ENCODE measurements at places on chromosomes 3 and 15.

- no peak for DNase-seq
Observed at GRCh38 chr15:79184465-79184892, 93.9 kb upstream of the RASGRF1 start.

GRCh38 chr3:155790272-155790925, 15.7 kb downstream of the C3orf33 start:
- no peak for DNase-seq

DNA sequence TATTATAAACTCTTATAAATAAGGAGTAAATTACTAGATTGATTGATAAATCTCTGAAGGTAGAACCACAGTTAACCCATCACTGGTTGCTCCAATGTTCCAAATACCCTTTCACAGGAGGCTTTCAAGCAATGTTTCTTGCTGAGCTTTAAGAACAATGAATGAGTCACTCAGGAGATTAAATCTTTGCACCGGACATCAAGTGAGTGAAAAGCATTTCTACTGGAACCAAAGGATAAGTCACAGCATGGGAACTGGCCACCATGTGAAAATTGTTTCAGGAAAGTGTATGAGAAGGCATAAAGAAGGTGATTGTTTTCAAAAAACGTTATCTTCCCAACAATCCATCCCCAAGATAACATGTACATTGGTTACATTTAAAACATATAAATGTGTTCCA, 90.6 kb downstream of the CNTN3 start:
- DNase-seq = no peak

DNA sequence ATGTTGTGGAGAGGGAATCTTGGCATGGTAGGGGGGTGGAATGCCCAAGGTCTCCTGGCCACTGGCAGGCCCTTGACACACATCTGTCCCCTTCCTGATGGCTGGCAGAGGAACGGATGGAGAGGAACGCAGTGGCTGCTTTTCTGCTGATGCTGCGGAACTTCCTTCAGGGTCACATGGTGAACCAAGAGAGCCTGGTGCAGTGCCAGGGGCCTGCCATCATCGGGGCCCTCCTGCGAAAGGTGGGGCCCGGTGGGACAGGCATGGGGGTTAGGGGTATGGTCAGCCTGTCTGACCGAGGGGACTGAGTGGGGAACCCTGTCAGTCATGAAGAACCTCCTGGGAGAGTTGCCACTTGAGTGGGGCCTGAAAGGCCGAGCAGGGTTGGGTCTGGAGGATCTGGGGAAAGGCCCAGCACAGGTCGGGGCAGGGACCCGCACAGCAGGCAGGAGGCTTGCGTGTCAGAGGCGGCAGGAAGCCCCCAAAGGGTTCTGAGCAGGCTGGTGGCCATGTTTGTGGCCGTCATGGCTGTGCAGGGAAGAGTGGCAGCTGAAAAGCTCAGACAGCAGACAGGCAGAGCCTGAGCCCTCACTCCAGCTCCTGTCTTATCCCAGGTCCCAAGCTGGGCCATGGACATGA, 18.1 kb downstream of the NBEAL2 start:
- DNase-seq = no peak

DNA sequence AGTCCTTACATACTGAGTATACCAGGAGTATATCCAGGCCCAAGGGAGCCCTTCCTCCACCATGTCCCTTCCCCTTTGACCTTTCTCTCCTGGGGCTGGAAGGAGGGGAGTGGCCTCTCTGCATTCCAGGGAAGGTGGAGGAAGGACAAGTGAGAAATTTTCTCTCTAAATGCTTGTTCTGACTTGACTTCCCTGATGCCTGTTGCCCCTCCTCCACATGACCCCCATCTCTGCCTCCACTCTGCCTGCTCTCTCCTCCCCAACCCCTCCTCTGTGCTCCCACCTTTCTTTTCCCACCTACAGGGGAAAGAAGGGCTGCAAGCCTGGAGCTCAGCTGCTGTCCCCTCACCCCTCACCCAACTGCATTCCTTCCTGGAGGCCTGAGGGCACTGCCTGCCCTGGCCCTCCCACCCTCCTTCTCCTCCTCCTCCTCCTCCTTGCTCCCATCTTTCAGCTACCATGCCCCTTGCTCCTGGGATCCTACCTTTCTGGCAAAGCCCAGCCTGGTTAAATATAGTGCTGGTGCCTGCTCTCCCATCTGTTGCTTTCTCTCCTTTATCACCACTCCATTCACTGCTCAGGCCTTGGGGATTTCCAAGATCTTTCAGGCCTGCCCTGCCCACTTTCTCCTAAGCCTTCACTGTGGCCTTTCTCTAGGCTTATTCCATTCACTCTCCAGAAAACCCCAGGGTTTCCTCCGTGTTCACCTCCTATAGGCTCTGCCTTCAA, 8.5 kb upstream of the DAG1 start:
- no peak for DNase-seq

DNA sequence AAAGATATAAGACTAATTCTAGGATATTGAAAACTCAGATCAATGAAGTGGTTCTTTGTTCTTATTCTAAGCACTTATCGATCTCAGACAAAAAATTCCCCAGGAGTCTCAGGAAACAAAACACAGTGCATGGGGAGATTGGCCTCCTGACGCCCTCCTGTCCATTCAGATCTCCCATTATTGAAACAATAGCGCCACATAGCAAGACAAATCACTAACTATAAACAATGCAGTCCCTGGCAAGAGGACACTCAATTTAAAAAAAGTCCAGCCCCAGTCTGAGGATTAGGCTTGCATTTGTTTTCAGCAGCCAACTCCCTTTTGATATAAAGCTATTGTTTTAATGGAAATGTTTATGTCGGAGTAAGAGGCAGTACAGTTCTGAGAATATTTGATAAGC, 528.2 kb downstream of the GABRG3 start:
- no peak for DNase-seq

- no peak for DNase-seq
Observed at GRCh38 chr15:87648278-87648677, 608.3 kb downstream of the NTRK3 start.

GRCh38 chr15:83194528-83194927, 13.1 kb downstream of the HDGFL3 start:
- DNase-seq = no peak

GRCh38 chr3:4528819-4529600, 35.9 kb downstream of the ITPR1 start:
- no peak for DNase-seq

- DNase-seq = no peak
Observed at GRCh38 chr3:149363053-149363452, 14.4 kb downstream of the TM4SF1 start.

DNA sequence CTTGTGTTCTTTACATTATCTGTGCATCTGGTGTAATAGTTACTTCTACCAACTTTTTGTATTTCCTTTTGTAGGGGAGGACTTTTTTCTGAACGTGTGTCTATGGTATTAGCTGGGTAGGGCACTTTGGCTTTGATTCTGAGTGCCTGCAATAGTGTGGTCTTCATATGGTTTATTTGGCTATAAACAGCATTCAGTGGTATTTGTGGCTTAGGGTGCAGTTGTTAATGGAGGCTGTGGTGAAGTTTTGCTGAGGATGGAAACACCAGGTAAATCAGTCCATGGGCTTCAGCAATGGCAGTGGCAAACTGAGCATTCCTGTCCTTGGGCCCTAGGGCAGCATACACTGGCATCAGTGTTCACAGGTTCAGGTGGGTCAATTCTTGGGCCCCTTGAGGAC, 230.6 kb upstream of the CTNNB1 start:
- no peak for DNase-seq

DNA sequence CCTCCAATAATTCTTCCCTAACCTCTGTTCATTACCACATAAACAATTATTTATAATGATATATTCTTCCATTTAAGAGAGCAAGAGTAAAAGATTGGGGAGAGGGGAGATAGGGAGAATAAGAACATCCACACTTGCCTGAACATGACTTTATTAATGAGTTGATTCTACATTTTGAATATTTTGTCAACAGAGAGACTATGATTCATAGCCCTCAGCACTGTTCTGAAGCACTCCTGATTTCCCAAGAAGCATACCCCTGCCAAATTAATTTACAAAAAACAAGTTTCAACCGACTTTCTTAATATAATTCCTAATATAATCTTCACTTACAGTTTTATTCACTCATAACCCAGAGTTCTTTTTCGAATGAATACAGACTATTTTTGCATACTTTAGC, 828.8 kb downstream of the ROBO2 start:
- DNase-seq = no peak

DNA sequence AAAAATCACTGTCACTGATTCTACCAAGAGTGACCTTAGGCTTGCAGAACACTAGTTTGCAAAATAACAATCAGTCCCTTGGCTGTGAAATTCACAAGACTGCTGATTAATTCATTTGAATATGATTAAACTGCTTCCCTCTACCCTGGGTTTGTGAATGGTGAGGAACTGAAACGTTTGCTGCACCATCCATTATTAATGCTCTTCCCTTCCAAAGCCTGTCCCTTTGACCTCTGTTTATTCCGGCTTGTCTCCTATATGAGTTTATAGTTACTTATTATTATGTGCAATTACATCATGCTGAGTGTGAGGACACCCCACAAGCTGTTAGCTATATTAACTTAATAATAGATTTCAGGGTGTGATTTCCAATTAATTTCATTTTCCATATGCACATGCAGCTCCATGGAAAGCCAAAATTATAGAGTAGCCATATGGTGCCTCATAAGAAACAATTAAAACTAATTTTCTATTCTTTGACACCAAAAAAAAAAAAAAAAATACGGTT, 96.5 kb downstream of the SUCLG2 start:
- DNase-seq = no peak

GRCh38 chr3:193599393-193599792, 6.4 kb downstream of the OPA1 start:
- DNase-seq = no peak

- DNase-seq = no peak
Observed at GRCh38 chr3:38040401-38040800, 1.4 kb downstream of the DLEC1 start.

- no peak for DNase-seq
Observed at GRCh38 chr15:66565741-66566144, at the start of gene LCTL. TSS of gene LCTL (minus strand) at chr15:66565998. CDS start at chr15:66565365, 633 bp downstream.

- no peak for DNase-seq
Observed at GRCh38 chr3:71494212-71494611, 89.3 kb downstream of the FOXP1 start.

GRCh38 chr3:177979703-177980102, 556.5 kb upstream of the KCNMB2 start:
- DNase-seq = no peak

- no peak for DNase-seq
Observed at GRCh38 chr3:113271189-113271588, 59.8 kb downstream of the BOC start.

- DNase-seq = no peak
Observed at GRCh38 chr3:40731445-40731844, 206.7 kb downstream of the ZNF621 start.

DNA sequence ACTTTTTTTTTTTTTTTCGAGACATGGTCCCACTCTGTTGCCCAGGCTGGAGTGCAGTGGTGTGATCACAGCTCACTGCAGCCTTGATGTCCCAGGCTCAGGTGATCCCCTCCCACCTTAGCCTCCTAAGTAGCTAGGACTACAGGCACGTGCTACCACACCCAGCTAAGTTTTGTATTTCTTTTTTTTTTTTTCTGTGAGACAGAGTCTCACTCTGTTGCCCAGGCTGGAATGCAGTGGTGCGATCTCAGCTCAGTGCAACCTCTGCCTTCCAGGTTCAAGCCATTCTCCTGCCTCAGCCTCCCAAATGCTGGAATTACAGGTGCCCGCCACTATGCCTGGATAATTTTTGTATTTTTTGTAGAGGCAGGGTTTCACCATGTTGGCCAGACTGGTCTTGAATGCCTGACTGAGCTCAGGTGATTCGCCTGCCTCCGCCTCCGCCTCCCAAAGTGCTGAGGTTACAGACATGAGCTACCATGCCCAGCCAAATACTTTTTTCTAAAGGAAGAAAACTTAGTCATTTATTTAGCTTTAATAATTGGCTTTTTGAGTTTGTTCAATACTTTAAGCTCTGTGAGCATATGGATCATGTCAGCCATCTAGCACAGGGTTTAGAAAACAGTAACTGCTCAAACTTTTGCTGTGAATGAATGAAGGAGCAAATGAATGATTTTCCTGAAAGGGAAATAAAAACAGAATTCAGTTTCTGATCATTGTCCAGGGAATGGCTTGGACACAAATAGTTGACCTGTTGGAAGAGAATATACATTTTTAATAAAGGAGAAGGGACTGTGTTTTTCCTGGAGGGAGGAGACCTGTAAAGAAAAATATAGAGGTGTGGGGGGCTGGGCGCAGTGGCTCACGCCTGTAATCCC, 26.0 kb downstream of the UBE2E1 start:
- DNase-seq = no peak

GRCh38 chr3:198043119-198043518, 83.1 kb downstream of the LMLN start:
- DNase-seq = no peak
